ENCODE measurements at places on chromosomes 6 and 20. TPM values are rescaled to one million over a fixed set of nuclear protein-coding genes. Genes with fewer than 3 reads are reported as not detected.

Gene GINS1
- 5.9 TPM for total RNA-seq

Gene ZSWIM1
- total RNA-seq = 4.7 TPM

Gene C20orf202
- total RNA-seq = under 0.01 TPM

Gene LRFN2
- not detected for total RNA-seq

Gene SLC17A5
- total RNA-seq = 22.6 TPM

Gene ZBP1
- not detected for total RNA-seq

Gene ZNF184
- total RNA-seq = 4.4 TPM

Gene AGPAT4
- total RNA-seq = 11.6 TPM

Gene TPD52L1
- total RNA-seq = 0.90 TPM

Gene CDYL
- total RNA-seq = 20.8 TPM

Gene HLA-DQB1
- under 0.01 TPM for total RNA-seq

Gene BPIFB2
- not detected for total RNA-seq

Gene MEI4
- not detected for total RNA-seq
